ENCODE measurements at places on chromosomes 1 and 21.

- no peak for DNase-seq
These were observed 5.6 kb downstream of the SLC5A9 start for GRCh38 chr1:48228156-48228555.

- no peak for DNase-seq
These were observed 376 bp downstream of the AVPR1B start for GRCh38 chr1:206116873-206117150.

GRCh38 chr1:248783367-248783766 lies 27.8 kb upstream of the LYPD8 start:
- DNase-seq, result no peak

DNA sequence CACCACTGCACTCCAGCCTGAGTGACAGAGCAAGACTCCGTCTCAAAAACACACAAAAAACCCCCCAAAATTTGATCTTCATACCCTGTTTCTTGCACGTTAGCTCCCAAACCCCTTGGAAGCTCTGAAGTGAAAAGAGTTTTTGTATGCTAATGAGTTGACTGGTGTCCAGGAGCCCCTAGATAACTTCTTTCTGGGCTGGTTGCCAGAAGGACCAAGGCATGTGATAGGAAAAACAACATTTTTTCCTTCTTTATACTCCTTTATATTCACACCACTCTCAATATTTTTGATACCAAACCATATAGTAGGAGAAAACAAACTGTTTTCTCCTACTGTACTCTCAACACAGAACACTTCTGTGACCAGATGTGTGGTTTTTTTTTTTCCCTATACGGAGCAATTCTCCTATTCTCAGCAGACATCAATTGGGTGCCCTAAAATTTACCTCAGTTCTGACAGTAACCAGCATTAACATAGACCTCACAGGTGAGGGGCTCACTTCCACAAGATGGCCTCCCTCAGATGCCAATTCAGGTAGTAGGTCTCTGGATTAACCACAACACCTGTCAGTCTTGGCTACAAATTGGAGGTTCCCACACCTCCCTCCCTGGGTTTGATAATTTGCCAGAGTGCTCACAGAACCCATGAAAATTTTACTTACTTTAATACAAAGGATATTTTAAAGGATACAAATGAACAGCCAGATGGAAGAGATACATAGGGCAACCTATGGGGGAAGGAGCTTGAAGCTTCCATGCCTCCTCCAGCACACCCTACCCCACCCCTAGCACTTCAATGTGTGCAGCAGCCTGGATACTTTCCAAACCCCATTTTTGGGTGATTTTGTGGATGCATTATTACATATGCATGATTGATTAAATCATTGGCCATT lies 25.6 kb downstream of the ZYG11B start:
- DNase-seq, result no peak

DNA sequence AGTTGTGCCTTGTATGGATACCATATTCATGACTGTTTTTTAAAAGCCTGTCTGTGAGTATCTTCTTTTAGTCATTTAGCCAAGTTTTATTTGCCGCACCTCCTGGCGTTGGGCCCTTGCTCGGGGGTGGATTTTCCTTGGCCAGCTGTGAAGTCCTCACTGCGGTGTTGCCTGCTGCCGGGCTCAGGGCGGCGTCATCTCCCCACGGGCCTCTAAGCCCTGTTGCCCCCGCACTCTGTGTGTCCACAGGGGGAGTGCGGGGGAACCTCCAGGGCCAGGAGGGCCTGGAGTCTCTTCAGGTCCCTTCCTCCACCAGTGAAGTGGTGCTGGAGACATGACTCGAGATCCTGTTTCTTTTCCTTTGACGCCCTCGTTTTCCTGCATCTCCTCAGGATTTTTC lies 65.8 kb upstream of the DIP2A start:
- no peak for DNase-seq

- no peak for DNase-seq
These were observed 7.0 kb upstream of the SPATC1L start for GRCh38 chr21:46191257-46191685.

DNA sequence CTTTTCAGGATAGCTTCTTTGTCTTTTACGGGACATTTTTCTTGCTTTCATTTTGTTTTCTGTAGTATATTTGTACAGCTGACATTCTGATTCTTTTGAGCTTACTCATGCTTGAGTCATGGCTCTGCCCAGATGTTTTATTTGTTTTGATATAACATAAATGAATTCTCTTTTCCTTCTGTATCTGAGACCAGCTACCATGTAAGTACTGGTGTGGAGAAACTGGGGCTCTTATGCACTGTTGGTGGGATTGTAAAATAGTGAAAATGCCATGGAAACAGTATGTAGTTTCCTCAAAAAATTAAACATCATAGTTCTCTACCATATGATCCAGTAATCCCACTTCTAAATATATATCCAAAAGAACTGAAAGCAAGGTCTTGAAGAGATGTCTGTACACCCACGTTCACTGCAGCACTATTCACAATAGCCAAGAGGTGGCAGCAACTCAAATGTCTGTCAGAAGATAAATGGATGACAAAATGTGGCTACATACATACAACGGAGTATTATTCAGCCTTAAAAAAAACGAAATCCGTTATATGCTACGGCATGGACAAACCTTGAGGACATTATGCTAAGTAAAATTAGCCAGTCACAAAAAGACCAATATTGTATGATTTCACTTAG lies 61.4 kb downstream of the EIF2B3 start:
- peak; percentile 83 for DNase-seq

DNA sequence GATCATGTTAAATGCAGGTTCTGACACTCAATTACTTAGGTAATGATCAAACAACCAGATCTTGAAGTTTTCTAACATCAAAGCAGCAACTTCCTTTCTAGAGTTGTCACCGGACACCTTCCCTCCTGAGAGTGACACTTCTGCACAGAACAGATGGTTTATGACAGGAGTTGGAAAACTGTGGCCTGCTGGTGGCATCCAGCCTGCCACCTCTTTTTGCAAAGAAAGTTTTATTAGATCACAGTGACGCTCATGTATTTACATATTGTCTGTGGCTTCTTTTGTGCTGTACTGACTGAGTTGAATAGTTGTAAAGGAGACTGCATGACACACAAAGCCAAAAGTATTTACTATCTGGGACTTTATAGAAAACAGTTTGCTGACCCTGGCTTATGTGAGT lies 28.3 kb downstream of the DDR2 start:
- DNase-seq, result no peak

DNA sequence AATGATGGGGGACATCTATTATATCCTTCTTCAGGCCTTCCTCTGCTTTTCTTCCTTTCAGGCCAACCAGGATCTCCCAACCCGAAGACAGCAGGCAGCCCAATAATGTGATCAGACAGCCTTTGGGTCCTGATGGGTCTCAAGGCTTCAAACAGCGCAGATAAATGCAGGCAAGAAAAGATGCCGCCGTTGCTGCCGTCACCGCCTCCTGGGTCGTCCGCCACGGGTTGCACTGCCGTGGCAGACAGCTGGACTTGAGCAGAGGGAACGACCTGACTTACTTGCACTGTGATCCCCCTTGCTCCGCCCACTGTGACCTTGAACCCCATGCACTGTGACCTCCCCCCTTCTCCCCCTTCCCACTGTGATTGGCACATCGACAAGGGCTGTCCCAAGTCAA lies 27.9 kb downstream of the SZRD1 start:
- DNase-seq, result no peak

DNA sequence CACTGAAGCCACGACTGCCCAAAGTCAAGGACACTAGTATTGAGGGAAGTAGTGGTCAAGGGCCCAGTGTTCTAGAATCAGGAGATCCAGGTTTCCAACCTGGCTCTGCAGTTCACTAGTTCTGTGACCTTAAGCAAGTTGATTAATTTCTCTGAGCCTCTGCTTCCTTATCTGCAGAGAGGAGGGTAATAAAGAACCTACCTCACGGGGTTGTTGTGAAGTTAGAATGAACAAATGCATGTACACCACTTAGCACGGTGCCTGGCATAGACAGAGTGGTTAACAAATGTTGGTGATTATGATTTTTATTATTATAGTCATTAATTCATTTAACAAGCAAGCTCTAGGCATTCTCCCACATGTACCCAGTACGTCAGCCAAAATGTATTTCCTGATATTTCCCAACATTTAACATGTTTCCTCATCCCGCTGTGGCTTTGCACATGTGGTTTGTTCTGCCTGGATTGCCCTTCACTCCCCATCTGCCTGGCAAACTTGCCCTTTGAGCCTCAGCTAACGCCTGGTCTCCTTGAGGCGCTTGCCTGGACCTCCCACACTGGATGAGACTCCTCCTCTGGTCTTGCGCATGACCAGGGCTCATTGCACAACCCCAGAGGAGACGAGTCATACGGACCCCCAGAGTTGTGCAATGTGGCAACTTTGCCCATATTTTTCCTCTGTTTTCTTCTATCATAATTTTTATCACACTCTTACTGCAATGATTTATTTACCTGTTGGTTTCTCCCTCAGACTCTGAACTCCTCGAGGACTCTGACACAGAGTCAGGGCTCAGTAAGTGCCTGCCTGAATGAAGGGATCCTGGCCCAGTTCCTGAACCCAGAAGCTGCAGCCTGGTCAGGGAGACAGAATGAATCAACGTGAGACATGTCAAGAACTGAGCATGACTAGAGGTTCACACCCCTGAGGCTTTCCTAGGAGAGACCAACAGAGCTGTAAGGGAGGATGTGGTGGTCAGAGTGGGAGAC lies 20.7 kb upstream of the MFSD2A start:
- DNase-seq, result no peak

DNA sequence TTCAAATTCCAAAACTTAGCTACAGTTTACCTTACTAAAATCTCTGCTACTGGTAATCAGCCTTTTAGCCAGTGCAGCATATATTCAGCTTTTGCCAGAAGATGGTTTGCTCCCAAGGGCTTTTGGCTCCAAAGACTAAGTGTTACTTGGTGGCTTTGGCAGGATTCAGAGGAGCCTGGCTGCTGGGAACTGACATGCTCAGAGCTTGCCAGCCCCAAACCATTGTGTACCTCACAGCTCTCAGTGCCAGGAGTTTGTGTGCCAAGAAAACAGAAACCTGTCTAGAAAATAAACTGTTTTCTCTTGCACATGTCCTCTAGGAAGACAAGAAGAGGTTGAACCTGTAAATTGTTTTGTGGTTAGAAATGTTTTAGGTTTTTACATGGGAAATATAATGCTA lies 315.9 kb downstream of the ST6GALNAC3 start:
- no peak for DNase-seq

DNA sequence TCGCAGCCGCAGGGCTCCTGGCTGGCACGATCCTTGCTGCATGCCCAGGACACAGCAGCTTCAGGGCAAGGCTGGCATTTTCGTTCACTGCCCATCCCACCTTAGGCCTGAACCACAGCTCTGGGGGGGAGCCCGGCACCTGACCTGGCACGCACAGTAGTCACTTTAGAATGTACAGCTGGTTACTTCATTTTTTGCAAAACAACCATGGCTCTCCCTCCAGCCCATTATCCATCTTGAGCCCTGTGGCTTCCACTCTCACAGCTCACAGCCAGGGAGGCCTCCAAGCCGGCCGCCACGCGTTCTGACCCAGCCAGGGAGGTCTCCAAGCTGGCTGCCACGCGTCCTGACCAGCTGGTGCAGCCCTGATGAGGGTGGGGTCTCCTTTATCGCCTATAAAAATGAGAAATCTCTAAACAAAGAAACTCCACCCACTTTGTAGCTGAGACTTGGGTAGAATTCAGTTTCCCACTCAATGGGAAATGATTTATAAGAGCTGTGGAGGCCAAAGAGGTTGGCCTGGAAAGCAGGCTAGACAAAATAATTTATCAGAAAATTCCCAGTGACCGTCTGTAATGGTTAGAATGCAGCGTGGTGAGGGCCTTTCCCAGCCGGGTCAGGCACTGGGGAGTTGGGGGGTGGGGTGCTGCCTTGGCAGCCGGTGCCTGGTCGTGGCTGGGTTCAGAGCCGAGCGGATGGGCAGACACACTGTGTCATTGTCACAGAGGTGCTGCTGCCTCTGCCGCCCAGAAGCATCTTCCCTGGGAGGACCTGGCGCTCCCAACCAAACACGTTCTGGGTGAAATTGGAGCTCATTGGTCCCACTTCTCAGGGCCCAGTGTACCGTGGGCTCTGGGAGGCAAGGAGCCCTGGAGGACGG lies 54.6 kb upstream of the ACTRT2 start:
- no peak for DNase-seq

GRCh38 chr1:87156124-87156523 lies 172.6 kb upstream of the LMO4 start:
- DNase-seq, result no peak

- peak; percentile 58 for DNase-seq
These were observed 5.1 kb upstream of the CLEC20A start for GRCh38 chr1:178501705-178502329.

GRCh38 chr1:186636786-186637185 lies 43.4 kb downstream of the PTGS2 start:
- no peak for DNase-seq

GRCh38 chr1:73475316-73475870 lies 722.6 kb downstream of the LRRIQ3 start:
- no peak for DNase-seq

DNA sequence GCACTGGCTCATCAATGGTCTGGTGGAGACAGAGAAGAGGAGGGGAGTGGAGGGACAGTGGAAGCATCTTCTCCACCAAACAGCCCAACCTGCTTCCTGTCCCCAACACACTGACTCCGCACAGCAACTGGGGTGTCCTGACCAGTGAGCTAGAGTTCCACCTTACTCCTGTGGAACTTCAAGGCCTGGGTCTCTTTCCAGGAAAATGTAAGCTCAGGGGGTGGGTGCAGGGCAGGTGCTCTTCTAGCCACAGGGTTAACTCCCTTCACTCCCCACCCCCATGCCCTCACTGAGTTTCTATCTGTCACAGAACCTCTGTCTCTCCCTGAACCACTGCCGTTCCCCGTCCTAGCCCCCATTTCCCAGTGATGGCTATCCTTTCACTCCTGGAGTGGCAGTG lies 876 bp downstream of the MOB3C start:
- no peak for DNase-seq

DNA sequence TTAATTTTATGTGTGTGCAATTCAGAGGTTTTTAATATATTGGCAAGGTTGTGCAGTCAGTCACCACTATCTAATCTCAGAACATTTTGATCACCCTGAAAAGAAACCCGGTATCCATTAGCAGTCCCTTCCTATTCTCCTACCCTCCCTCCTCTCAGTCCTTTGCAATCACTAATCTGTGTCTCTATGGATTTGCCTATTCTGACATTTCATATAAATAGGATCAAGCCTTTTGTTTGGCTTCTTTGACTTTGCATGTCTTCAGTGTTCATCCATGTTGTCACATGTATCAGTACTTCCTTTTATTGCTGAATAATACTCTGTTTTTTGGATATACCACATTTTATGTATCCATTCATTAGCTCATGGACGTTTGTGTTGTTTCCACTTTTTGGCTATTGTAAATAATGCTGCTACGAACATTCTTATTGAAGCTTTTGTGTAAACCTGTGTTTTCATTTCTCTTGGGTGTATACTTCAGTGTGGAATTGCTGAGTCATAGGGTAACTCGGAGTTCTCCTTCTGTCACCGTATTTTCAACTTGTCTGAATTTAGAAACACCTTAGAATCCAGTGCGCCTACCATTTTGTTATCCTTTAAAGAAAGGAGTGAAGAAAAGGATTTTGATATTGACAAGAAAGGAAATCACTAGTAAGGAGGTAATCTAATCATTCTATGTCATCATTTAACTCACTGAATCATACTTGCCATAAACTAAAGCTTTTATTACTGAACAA lies 3.4 kb downstream of the CEP85 start:
- DNase-seq, result peak; percentile 18

Measured in Panc1 (cell line).